ENCODE measurements at places on chromosomes 13 and 19.

GRCh38 chr13:23551213-23552008 lies 18.8 kb upstream of the TNFRSF19 start:
- DNase-seq, result no peak

DNA sequence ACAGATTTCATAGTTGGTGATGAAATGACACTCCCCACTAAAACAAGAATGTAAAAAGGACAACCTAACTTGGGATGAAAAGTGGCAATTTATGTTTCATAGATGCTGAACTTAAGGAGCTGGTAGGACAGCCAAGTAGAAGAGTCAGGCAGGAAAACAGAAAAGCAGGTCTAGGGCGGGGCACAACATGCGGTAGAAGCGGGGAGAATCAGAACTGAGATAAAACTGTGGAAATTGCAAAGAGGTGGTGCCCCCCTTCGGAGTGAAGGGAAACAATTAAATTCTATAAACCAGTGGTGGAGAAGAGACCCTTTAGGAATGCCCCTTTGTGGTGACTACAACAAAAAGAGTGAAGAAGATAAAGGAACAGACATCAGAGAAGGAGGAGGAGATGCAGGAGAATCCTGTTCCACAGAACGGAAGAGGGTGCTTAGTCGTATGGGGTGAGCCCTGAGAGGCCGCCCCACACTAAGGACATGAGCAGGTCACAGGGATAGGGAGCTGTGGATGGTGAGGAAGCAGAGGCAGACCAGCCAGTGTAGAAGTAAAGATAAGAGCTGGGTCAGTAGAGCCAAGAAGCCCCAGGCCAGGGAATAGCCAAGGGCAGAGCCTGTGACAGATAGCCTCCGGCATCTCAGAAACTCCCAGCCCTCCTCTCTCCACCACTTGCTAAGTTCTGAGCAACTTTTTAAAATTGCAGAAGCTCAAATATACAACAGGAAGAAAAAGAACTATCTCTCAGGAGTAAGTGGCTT lies 100.3 kb upstream of the DOCK9 start:
- no peak for DNase-seq

GRCh38 chr19:13401388-13401787 lies 104.9 kb downstream of the CACNA1A start:
- DNase-seq, result no peak

DNA sequence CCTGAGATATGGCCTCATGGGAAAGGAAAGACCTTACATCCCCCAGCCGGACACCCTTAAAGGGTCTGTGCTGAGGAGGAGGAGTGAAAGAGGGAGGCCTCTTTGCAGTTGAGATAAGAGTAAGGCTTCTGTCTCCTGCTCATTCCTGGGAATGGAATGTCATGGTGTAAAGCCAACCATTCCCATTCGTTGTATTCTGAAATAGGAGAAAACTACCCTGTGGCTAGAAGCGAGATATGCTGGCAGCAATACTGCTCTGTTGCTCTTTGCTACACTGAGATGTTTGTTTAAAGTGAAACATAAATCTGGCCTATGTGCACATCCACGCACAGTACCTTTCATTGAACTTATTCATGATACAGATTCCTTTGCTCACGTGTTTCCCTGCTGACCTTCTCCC lies 783 bp upstream of the ZNF587B start:
- DNase-seq, result no peak

GRCh38 chr13:75841905-75842304 lies 205.8 kb downstream of the LMO7 start:
- DNase-seq, result no peak

DNA sequence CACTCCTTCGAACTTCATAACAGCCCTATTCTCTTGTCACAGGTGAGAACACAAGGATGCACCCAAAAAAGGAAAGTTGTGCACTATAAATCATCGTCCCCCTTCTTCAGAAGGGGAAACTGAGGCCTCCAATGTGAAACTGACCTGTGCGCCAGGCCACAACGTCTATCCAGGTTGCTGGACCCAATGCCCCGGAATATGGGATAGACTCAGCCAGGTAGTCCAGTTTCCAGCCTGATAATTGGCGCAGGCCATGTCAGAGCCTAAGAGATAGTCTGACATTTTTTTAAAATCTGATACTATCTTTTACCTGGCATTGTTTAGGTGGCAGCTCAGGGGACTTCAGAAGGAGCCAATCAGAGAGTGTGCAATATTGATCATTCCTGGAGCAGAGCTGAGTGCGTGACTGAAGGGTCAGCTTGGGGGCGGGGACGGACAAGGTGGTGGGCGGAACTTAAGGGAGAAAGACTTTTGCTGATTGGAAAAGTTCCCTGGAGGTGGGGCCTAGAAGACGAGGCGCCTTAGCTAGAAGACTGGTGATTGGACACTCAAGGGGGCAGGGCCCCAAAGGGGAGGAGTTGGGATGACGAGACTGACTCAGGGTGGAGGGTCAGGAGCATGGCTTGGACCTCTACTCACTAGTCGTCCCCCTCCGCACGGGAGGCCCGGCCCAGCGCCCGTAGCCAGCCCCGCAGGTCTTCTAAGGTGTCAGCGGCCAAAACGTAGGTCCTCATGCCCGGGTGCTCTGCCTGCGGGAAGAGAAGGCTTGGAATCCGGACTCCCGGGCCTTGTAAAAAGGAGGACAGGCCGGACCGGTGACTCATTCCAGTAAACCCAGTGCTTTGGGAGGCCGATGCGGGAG lies 8.5 kb downstream of the PLEKHA4 start:
- no peak for DNase-seq

DNA sequence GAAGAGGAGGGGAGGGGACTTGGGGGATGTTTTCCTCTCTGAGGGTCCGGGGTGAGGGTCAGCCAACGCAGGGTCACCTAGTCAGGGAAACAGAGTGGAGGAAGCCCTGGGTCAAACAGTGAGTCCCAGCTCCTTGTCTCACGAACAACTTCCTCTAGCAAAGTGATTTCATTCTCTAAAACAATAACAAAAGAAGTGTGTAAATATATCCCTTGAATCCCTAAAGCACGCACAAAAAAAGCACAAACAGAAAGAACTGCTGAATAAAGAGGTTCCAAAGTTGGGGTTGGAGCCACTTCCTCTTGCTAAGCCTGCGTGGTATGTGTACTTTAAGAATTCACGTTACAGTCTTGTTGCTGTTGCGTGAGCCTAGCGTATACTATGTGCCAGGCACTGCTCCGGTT lies 1.5 kb upstream of the C5AR2 start:
- no peak for DNase-seq

GRCh38 chr19:3765121-3765520 lies 2.6 kb downstream of the MRPL54 start:
- DNase-seq, result no peak

DNA sequence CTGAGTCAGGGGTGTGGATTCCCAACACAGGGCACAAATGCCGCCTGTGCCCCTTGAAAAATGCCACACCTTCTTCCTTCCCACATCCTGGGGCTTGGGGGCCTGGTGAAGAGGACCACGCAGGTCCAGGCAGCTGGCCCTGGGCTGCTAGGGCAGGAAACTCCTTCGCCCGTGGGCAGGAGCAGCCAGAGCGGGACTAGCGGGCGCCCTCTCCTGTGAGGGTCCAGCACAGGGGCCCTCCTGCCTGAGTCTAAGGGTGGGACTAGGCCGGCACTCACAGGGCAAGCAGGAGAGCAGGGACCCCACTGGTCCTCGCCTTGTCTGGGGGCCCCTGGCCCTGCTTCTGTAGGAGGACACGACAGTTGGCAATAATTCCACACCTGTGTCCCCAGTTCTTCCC lies 7.5 kb upstream of the CEBPA start:
- no peak for DNase-seq

- no peak for DNase-seq
Measured at GRCh38 chr13:83325125-83325853, 557.0 kb downstream of the SLITRK1 start.

Measured in SK-N-MC (cell line).